Bone marrow (tissue), 2 donors: ENCODE measurements at places on chromosomes 3 and 15.

DNA sequence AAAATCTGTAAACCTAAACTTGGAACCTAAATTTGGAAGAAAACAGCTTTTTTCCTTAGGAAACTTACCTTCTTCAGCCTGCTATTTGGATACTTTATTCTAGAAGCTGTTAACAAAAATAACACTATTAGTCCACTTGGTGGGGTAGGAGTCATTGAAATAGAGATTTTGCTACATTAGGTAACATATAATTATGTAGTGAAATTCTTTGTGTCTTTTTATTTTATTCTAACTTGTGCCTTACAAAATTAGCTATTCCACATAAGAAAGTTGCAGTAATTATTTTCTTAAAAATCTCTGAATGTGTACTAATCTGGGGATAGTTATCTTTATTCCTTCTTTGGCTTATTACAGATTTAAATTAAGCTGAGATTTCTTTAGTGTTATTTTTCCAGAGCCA, 360.4 kb upstream of the ROBO2 start:
- no peak for DNase-seq

GRCh38 chr3:71851878-71852277, 66.9 kb upstream of the PROK2 start:
- DNase-seq, result no peak

DNA sequence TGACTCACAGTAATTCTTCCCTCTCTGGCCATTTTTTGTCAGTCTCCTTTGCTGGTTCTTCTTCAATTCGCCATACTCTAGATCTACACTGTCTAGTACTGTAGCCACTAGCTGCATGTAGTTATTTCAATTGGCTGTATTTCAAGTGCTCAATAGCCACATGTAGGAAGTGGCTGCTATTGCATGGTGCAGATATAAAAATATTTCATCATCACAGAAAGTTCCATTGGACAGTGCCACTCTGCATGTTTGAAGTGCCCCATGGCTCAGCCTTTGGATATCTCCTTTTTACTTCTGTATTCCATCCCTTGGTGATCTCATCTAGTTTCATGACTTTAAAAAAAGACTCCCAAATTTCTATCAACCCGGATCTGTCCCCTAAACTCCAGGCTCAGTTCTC, 22.1 kb downstream of the PPP2R3A start:
- DNase-seq, result no peak

- DNase-seq, result no peak
Observed at GRCh38 chr3:123521179-123521969, 63.5 kb downstream of the HACD2 start.

DNA sequence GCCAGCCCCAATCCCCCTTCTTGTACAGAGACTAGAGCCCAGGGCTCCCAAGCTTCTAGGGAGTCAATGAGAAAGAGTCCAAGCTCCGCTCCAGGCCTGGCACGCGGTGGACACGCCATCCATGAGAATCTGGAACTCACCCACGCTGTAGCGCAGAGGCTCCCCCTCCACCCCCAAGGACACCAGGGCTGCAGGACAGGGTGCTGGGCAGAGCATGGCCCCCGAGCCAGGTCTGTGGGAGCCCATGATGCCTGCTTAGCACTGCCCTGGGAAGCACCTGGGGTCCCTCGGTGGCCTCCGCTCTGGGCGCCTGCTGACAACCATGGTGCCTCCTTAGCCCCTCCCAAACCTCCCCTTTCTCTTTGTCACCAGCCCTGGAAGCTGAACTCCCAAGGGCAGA, 28.5 kb downstream of the ACSBG1 start:
- no peak for DNase-seq

DNA sequence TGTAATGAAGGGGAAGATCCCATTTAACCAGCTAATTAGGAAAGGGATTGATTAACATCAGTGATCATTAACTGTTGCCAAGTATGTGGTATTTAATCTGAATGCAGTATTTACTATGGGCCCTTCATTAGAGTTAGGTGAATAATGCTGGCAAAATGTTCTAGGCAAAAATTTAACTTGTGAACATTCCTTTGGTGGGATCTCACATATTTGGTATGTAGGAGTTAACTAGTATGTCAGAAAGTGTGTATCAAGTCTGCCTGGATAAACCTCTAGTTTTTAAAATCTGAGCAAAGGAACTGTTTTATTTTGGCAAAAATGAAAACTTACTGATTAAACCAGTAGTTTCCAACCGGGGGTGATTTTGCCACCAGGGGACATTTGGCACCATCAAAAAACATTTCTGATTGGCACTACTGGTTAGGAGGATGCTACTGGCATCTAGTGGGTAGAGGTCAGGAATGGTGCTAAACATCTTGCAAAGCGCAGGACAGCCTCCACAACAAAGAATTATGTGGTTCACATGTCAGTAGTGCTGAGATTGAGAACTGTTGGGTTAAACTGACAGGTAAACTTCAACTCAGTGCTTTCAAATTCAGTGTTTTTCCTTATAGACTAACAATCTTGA, 22.5 kb downstream of the LRTM1 start:
- DNase-seq, result no peak

GRCh38 chr15:63065262-63066221, 23.0 kb downstream of the TPM1 start:
- no peak for DNase-seq

- no peak for DNase-seq
Observed at GRCh38 chr15:90905306-90906180, 2.4 kb downstream of the MAN2A2 start.

GRCh38 chr3:30475038-30475808, 131.2 kb upstream of the TGFBR2 start:
- no peak for DNase-seq

- no peak for DNase-seq
Observed at GRCh38 chr3:184662187-184662586, 49.7 kb downstream of the MAGEF1 start.

DNA sequence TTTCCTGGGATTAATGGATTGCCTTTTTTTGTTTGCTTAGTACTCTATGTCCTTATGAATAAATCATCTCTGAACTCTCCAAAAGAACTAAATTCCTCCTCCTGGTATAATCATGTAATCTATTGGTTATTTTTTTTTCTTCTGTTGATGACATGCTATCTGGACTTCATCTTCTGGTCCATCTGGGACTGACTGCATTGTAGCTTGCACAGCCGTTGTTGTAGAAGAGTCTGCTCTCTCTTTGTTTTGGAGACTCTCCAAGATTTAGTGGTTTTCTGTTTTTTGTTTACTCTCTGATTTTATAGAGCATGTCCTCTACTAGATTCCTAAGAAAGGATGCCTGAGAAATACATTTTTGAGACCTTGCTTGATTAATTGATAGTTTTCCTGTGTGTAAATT, 19.1 kb downstream of the IREB2 start:
- no peak for DNase-seq

- DNase-seq, result no peak
Observed at GRCh38 chr3:187640569-187641059, 29.6 kb downstream of the SST start.

GRCh38 chr3:141553055-141553454, 66.2 kb downstream of the RASA2 start:
- no peak for DNase-seq

- DNase-seq, result no peak
Observed at GRCh38 chr15:51348688-51349087, 7.2 kb downstream of the GLDN start.

- DNase-seq, result no peak
Observed at GRCh38 chr3:50100956-50101845, 12.5 kb downstream of the RBM5 start.

GRCh38 chr3:105829229-105829628, 39.6 kb downstream of the CBLB start:
- DNase-seq, result no peak

DNA sequence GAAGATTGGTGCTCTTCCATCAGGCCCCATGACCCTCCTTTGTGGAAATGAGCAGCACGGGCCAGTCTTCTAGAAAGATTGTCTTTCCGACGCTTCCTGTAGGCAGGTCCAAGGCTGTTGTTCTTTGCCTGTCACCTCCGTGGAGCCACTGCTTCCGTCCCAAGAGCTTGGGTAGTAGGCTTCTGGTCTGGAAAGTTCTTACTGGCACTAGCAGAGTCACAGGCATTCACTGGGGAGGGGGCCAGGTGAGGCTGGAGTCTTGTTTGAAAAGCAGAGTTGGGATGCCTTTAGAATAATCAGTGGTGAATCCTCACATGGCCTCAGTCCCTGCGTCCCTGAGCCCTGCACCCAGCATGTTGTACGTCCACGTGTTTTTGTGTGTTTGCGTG, 76.2 kb upstream of the ADPGK start:
- no peak for DNase-seq

DNA sequence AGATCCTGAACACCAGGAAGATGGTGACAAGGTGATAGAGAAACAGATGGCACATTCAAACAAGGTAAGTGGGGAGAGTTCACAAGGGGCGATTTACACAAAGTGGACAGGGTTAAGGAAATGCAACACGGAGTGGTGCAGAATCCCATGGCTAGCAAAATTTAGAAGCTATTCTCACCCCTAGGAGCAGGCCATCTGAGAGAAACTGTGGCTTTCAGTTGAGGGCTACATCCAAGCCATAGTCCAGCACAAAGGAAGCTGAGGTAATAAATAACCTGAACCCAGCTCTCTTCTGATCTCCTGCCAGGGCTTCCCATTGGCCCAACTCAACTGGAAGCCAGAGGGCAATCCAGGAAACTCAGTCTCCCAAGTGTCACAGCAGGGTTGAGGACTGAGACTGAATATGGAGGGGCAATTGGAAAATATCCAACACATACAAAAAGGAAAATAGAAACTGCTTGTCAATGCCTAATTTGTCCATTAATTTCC, 1.2 kb upstream of the ZNF445 start:
- DNase-seq, result no peak

- no peak for DNase-seq
Observed at GRCh38 chr15:72968531-72968922, 83.7 kb upstream of the NEO1 start.

DNA sequence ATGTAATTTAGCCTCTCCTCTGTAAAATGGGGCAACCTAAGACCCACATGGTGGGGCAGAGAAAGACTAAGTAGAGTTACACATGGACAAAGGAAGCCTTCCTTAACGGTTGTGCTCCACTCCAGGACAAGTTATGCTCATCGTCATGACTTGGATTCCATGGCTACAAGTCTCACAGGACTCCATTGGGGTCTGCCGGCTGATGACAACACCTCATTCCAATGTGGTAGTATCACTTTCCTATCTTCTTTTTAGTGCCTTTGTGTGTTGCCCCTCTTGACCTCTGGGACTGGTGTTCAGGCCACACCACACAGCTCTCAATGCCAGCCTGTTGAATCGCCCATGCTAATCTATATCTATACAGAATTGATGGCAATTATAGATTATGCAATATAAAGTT, 181.3 kb upstream of the WNT5A start:
- DNase-seq, result no peak

DNA sequence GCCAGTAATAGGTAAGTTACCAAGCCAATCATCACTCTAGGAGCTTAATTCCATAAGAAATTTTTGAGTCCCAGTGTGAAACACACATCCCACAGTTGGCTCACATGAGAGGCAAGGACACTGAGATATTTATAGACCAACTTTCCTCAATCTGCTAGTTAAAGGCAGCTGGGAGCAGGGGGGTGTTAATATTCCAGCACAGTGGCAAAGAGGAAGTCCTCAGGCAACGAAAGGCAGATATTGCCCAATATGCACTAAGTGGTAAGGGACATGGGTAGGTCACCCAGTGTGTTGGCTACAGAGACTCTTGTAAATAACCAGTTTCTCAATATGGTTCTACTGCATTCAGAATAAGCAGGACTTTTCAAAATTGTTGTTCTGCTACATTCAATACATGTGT, 61.0 kb downstream of the TOP2B start:
- no peak for DNase-seq

DNA sequence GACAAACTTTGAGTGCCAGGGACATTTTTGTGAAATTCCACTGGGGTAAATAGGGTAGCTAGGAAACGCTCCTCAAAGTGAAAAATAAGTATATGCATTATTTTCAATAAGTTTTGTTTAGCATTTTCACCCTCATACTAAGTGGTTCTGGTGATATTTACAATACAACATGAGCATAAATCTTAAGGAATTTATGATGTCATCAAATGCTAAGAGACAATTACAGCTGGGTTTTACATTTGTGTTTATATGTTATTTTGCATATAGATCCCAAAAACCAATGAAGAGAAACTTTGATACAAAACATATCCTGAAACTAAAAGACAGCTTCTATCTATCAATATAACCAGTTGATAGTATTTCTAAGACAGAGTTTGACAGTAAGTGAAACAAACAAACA, 323.1 kb downstream of the ZBTB20 start:
- no peak for DNase-seq

DNA sequence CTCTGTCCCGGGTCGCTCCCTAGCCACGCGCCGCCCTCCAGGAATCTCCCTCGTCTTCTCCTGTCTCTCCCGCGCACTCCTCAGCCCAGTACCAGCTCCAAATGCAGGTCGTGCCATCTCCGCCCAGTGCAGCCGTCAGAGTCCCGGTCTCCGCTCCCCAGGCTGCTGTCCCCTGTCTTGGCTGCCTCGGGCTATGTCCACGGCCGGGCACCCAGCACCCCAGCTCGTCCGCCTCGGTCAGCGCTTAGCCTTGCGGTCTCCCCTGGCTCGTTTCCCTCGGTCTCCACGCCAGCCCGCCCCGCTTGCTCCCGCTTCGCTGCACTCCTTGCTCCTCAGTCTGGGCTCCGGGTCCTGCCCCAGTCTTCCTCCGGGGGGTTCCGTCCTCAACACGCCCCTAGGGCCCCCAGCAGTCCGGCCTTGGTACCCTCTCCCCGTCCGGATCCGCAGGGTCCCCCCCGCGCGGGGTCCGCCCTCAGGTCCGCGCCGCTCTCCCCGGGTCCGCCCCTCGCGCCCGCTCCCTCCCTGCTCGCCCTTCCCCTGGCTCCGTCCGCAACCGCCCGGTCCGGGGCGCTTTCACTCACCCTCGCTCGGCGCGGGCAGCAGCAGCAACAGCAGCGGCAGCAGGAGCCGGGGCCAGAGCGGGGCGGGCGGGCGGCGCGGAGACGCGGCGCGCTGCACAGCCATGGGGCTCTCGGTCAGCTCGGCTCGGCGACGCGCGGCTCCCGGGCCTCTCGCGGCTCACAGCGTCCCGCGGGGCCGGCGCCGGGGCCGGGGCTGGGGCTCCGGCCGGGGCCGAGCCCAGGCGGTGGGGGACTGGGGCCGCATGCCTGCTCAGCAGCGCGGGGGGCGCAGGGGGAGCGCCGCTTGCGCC, 462 bp downstream of the IGDCC3 start:
- DNase-seq, result peak; percentile 28
